ENCODE measurements at places on chromosomes 1 and 21.

DNA sequence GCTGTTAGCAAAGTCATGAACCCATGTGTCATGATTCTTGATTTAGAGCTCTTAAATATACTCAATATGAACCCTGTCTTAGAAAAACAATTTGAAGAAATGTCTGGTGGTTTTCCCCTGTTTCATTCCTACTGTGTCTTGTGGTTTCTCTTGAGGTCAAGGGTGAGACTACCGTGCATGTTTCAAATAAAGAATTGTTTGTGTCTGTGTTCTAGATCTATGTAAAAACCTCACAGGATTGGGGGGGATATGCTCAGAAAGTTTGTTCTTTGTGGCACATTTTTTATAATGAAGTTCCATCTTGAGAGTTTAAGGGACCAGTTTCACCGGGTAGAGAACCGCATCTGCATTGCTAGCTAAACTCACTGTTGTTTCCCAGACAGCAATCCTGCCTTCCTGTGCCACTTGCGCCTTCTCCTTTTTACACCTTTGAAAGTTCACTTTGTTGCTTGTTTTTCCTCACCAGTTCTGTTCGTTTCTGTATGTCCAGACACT, 30.9 kb upstream of the CACYBP start:
- DNase-seq = no peak

GRCh38 chr1:200161801-200162200, 134.3 kb downstream of the NR5A2 start:
- DNase-seq = no peak

- DNase-seq = no peak
These were observed 28.4 kb downstream of the TMCO4 start for GRCh38 chr1:19771350-19771749.

GRCh38 chr1:31336687-31337467, 36.0 kb downstream of the FABP3 start:
- DNase-seq = no peak

DNA sequence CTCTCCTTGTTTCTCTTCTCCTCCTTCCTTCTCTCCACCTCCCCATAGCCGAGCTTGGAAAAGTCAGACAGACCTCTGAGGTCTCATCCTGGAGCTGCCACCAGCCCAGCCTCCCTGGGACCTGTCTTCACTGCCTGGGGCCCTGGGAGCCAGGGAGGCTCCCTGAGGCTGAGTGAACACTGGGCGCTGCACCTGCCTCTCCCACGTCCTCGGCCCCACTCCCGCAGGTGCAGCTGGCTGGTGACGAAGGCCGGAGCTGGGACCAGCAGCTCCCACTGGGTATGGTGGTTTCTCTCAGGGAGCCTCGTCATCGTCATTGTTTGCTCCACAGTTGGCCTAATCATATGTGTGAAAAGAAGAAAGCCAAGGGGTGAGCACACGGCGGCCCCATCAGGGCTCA, 5.3 kb downstream of the TNFRSF14 start:
- no peak for DNase-seq

GRCh38 chr21:37338671-37339551, 27.7 kb upstream of the DYRK1A start:
- DNase-seq = no peak

DNA sequence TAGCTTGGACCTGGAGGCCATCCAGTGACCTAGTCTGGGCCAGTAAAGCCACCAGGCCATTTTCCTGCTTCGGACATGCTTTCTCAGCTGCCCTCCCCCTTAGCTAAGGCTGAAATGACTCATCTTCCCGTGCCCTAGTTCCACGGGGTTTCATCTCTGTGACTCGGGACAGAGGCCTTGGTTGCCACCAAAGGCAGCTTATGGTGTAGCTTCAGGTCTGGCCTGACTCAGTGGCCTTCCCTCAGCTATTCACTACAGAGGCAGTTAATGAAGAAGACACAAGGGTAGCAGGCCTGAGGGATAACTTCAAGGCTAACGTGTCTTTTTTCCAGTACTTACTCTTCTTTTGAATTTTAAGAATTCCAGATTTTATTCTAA, 82.4 kb downstream of the PBX1 start:
- no peak for DNase-seq

- no peak for DNase-seq
These were observed 1.8 kb upstream of the PTPN14 start for GRCh38 chr1:214553142-214553710.

- no peak for DNase-seq
These were observed 3.2 kb upstream of the TMEM51 start for GRCh38 chr1:15150376-15150775.

DNA sequence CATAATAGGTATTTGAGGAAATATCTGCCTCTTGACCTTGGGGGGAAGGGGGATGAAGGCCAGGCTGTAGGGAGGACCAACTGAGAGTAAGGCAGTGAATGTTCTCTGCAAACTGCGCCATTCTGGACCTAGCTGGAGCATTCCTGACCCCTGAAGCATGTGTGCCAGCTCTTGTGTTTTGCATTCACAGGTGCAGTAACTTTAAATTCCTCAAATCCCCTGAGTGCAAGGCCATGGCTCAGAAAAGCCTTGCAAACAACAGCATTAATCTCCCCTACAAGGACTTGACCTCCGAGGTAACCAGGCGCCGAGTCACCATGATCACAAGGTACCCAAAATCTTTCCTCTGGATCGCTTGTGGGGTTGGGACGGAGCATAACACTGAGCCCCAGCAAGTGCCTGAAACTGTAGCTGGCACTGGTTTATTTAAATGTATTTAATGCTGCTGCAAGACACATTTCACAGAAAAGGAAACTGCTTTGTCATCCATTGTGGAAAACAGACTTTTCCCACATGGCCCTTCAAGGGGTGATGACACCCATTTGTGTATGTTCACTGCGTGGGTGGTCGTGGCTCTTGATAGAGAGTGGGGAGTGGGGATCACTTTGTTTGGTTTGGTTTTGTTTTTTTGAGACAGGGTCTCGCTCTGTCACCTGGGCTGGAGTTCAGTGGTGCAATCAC, 1.7 kb downstream of the MYOCOS start:
- no peak for DNase-seq

DNA sequence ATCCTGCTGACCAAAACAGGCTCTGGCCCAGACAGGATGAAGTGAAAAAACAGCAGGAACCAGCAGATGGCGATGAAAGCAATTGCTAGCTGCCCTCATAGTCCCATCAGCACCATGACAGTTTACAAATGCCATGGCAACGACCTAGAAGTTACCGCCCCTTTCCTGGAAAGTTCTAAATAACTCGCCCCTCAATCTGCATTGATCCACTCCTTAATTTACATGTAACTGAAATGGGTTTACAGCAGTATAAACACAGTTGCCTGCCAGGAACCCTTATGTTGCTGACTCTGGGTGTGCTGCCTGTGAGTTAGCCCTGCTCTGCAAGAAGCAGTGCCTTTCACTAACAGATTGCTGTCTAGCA, 65.5 kb upstream of the CR1L start:
- DNase-seq = peak; percentile 54

DNA sequence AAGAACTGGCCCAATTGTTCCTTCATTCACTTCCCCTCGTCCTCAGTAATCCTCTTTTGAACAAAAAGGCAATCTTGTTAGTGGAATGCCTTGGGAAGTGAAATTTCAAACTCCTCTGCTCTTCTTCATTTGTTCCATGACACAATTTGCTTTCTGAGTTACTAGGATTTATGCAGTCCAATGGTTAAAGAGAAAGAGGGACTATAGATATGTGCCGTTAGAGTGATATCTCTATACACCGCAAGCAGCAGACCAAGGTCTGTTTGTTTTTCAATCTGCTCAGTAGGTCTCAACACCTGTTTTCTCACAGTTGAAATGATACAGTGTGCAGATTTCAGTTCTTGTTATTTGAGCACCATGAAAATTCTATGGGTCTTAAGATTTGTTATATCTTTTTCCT, 244.0 kb downstream of the DNM3 start:
- DNase-seq = no peak

- DNase-seq = no peak
These were observed 8.6 kb upstream of the ITGB2 start for GRCh38 chr21:44929242-44929798.

- no peak for DNase-seq
These were observed 1.6 kb downstream of the ELOVL1 start for GRCh38 chr1:43366179-43366578.

GRCh38 chr1:94646141-94646643, 104.6 kb upstream of the F3 start:
- no peak for DNase-seq

DNA sequence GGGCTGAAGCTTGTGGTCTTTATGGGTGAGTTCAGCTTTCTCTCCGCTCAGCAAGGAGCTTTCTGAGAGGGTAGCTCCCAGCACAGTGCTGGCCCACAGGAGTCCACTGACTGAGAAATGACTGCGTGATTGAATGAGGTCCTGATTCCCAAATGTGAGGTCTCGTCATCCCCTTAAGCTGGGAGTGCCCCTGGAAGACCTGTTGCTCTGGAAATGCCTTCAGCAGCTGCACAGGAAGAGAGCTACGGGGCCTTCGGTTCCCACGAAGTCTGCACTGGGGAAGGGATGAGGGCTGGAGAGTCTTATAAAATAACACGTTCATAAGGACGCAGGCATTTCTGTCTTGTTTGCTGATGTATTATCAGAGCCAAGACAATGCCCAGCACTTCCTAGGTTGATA, 14.0 kb downstream of the TNNT2 start:
- no peak for DNase-seq

GRCh38 chr1:31626223-31627207, 9.0 kb downstream of the HCRTR1 start:
- DNase-seq = no peak

- no peak for DNase-seq
These were observed 114.2 kb downstream of the FCRL5 start for GRCh38 chr1:157438146-157438545.

- no peak for DNase-seq
These were observed 618.9 kb downstream of the NPHP4 start for GRCh38 chr1:5373281-5373680.

GRCh38 chr1:15837931-15838330, 9.6 kb upstream of the SPEN start:
- no peak for DNase-seq

- no peak for DNase-seq
These were observed 556 bp downstream of the WDR77 start for GRCh38 chr1:111448482-111448917.

DNA sequence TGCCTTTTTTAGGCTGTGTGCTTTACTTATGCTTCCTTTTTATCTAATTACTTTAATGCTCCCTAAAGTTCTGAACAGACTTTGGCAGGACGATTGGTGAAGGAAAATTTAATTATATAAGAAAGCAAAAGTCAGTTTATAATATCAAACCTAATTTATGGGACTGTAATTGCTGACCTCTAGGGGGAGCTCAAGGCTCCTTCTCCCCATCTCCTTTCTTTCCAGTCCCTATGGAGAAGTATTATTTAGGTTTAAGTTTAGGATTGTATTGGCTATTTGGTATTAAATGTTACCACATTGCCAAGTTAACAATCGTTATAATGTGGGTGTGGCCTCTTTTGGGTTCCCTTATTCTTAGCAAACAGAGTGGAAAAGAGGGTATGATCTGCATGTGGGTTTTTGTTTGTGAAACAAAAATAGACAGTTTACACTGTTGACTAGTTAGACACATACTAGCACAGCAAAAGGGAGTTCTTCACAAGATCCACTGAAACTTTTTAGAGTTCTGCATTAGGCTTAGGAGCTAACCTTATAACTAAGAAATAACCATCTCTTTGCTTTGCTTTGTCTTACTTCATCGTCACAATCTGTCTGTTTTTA, 48.2 kb upstream of the TNFSF4 start:
- peak; percentile 7 for DNase-seq

- no peak for DNase-seq
These were observed 222.0 kb upstream of the RAB4A start for GRCh38 chr1:229048896-229049295.

GRCh38 chr1:32377541-32378220, 15.3 kb downstream of the TSSK3 start:
- DNase-seq = no peak

GRCh38 chr1:209356976-209357377, 226.5 kb upstream of the CAMK1G start:
- DNase-seq = no peak

DNA sequence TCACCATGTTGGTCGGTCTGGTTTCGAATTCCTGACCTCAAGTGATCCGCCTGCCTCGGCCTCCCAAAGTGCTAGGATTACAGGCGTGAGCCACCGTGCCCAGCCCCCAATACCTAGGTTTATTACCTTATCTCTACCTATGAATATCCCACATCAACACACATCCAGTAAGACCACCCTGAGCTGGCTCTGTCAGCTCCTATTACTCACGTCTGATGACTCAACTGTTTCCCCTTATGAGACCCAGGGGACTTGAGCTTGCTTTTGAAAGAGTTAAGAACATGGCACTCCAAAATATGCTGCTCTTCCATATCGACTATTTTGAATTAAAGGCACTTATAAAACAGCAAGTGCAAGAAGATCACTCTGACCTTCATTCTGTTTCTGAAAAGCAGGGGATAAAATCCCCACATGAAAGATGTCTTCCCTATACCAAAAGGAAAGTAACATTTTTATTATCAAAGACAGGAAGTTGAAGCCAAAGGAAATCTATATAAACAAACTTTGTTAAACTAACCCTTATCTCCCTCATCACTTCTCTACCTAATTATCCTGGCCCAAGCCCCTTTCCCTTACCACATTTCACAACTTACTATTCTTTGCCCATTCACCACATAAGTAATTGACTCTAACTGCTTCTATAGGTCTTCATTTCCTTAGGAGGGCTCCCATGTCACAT, 41.3 kb upstream of the OSBPL9 start:
- no peak for DNase-seq

DNA sequence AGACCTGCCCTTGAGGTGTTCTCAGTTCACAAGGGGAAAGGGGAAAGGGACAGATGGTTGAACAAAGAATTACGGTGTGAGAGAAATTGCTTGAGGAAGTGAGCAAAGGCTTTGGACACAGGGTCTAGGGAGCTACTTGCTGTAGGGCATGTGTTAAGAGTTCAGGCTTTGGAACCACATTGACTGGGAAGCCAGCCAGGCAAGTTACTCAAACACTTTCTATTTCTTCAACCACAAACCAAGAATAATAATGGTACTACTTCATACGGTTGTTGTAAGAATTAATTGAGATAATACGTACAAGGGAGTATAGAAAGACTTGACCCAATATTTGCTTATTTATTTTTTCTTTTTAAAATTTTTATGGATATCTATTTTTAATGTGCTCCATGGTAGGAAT, 26.6 kb downstream of the AK4 start:
- DNase-seq = no peak

DNA sequence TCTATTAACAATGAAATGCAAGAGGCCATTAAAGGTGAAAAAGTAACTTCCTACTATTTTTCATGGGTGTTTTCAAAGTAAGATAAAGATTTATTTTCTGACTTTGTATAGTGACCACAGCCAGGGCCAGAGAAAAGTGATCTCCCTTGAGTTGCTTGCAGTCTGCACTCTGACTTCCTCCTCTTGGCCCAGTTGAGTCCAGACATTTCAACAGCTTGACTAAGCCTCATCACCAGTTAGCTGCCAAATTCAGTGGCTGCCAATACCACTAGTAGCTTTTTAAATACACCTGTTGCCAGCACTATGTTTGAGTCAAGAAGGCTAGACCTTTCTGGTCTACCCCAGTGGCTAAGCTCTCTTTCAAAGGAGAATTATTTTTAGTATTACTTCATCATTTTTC, 3.7 kb upstream of the NEK7 start:
- DNase-seq = no peak

Measured in CMK (cell line).